ENCODE measurements at places on chromosomes 6 and 20. TPM values are rescaled to one million over a fixed set of nuclear protein-coding genes. Genes with fewer than 3 reads are reported as not detected.

DNA sequence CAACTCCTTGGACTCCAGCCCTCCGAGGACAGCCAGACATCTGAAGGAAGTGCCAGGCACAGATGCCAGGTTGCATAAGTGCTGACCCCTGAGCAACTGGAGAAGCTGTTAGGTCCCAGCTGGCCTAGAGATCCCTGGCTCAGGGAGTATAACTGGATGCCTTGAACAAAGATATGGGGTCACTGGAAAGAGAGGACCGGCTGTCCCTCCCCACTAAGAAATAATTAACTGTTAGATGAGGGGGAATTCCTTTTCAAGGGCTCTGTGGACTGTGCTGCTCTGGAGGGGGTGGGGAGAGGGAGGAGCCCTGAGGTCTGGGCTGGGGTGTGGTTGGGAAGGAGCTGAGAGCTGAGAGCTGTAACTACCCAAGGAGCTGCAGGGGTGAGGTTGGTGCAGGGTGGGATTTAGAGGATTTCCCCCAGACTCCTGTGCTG is 39.6 kb downstream of the HLA-F start:
- H3K4me1 ChIP-seq, result no peaks in the 10 kb centered on the region
- H3K36me3 ChIP-seq, result no peaks in the 10 kb centered on the region
- H3K27ac ChIP-seq, result no peak overlapping the region
- H3K27me3 ChIP-seq, result no peaks in the 10 kb centered on the region

SCGN gene
- 0.73 TPM for polyA plus RNA-seq

GRCh38 chr6:11830105-11830504 is 51.5 kb upstream of the ADTRP start:
- no peaks in the 10 kb centered on the region for H3K27me3 ChIP-seq
- no peak overlapping the region for H3K27ac ChIP-seq
- no peak overlapping the region for H3K4me3 ChIP-seq
- H3K36me3 ChIP-seq, result no peaks in the 10 kb centered on the region
- no peak for DNase-seq

- H3K36me3 ChIP-seq, result no peaks in the 10 kb centered on the region
- H3K27ac ChIP-seq, result no peak overlapping the region
- no peak for DNase-seq
- H3K27me3 ChIP-seq, result no peaks in the 10 kb centered on the region
Observed at GRCh38 chr20:24066076-24066700, 77.6 kb upstream of the GGTLC1 start.

- H3K27me3 ChIP-seq, result no peaks in the 10 kb centered on the region
- H3K4me1 ChIP-seq, result no peaks in the 10 kb centered on the region
- H3K27ac ChIP-seq, result no peak overlapping the region
Observed at GRCh38 chr20:61037498-61037897, 214.6 kb upstream of the CDH4 start.

TSHZ2 gene
- 13.0 TPM for polyA plus RNA-seq

DNA sequence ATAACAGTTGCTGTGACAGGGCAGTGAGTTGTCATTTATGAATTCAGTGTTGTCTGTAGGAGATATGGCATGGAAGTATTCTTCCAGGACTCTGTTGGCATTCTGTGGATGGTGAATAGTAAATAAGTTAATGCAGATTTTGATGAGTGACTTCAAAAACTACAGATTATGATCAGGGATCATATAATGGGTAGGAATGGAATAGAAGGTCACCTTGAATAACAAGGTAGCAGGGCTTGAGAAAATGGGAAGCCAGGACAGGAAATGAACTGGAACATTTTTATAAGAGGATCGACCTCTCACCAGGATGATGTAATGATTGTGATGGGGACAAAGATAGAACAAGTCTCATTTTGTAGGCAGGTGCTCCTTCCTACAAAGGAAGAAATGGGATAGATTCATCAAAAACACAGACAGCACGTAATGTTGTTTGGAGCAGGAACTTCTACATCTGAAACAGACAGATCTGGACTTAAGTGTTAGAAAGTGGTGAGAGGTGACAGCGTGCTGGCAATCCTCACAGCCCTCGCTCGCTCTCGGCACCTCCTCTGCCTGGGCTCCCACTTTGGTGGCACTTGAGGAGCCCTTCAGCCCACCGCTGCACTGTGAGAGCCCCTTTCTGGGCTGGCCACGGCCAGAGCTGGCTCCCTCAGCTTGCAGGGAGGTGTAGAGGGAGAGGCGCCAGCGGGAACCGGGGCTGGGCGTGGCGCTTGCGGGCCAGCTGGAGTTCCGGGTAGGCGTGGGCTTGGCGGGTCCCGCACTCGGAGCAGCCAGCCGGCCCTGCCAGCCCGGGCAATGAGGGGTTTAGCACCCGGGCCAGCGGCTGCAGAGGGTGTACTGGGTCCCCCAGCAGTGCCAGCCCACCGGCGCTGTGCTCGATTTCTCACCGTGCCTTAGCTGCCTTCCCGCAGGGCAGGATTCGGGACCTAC is 30.8 kb upstream of the SSR1 start:
- H3K4me3 ChIP-seq, result peak overlapping the region; percentile 50
- H3K27me3 ChIP-seq, result no peaks in the 10 kb centered on the region
- no peaks in the 10 kb centered on the region for H3K36me3 ChIP-seq
- no peaks in the 10 kb centered on the region for H3K4me1 ChIP-seq
- H3K27ac ChIP-seq, result no peak overlapping the region

DNA sequence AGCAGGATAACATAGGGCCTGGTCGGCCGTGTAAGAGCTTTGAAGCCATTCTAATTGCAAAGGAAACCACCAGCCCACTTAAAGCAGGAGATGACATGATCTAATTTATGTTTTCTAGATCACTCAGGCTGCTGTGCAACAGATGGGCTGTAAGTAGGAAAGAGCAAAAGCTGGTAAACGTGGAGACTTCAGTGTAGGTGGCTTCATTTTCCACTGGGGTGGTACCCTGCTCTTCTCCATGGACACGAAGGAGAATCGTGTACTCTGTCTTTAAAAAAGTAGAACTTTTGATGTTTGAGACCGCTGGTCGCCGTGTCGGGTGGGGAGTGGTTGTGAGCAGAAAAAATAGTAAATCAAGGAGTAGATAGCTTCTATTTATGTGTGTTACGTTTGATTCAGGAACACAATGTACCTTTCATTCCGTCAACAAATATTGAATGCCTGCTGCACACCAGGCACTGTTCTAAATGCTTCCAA is 6.4 kb downstream of the CASS4 start:
- peak overlapping the region; percentile 62 for H3K27ac ChIP-seq
- H3K27me3 ChIP-seq, result no peaks in the 10 kb centered on the region
- DNase-seq, result no peak
- H3K4me1 ChIP-seq, result peaks cover 8% of the 10 kb centered on the region

DNA sequence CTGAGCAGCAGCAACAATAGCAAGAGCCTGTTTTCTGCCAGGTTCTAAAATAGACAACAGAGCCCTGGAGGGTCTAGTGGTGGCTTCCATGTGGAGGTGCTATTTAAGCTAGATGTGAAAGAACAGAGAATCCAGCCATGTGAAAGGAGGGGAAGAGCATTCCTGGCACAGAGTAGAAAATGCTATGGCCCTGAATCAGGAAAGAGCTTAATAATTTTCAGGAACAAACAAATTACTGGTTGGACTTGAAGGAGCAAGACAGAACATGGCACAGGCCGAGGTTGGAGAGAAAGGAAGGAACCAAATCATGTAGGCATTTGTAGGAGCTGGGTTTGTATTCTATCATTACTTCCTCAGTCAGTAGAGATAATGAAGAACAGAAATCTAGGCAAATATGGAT is 98.3 kb downstream of the AIG1 start:
- no peaks in the 10 kb centered on the region for H3K27me3 ChIP-seq
- H3K27ac ChIP-seq, result no peak overlapping the region
- H3K4me3 ChIP-seq, result no peak overlapping the region
- no peaks in the 10 kb centered on the region for H3K36me3 ChIP-seq

- no peaks in the 10 kb centered on the region for H3K27me3 ChIP-seq
- H3K4me1 ChIP-seq, result peaks cover 15% of the 10 kb centered on the region
- no peak overlapping the region for H3K27ac ChIP-seq
- no peak overlapping the region for H3K4me3 ChIP-seq
- no peak for DNase-seq
Observed at GRCh38 chr6:116402108-116402937, 31.6 kb downstream of the DSE start.

DNA sequence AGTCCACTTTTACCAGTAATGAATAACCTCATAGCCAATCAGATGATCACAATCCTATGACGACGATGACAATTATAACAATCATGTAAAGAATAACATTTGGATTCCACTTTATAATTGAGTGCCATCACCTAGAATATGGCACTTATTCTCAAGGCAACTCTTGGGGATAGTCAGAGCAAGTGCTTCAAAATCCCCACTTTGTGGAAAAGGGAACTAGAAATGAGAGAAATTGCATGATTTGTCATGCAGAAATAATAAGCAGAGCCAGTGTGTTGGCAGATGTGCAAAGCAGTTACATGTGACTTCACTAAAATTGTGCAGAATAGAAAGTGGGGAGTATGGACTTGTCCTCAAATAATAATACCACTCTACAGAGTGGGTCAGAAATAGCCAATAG is 41.3 kb downstream of the FRK start:
- no peak overlapping the region for H3K4me3 ChIP-seq
- DNase-seq, result no peak
- H3K27me3 ChIP-seq, result no peaks in the 10 kb centered on the region
- H3K4me1 ChIP-seq, result no peaks in the 10 kb centered on the region
- H3K36me3 ChIP-seq, result no peaks in the 10 kb centered on the region
- H3K27ac ChIP-seq, result no peak overlapping the region

DNA sequence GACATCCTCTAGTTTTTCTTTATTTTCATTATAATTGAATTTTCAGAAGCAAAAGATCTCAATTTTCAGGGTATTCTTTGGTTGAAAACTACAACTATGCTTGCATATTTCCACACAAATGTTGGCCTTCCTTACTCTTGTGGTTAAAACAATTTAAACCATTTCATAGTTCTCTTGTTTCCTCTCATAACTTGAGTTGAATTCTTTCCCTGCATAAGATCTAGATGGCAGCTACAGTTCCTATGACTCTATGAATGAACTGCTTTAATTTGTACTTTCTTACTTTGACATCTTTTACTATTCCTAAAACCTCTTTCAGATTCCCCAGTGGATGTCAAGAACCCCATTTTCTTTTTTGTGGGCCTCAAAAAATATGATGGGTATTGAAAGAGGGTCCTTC is 564.5 kb downstream of the NKAIN2 start:
- no peaks in the 10 kb centered on the region for H3K36me3 ChIP-seq
- no peak overlapping the region for H3K4me3 ChIP-seq
- no peaks in the 10 kb centered on the region for H3K4me1 ChIP-seq
- no peak for DNase-seq
- no peak overlapping the region for H3K27ac ChIP-seq

- H3K27me3 ChIP-seq, result no peaks in the 10 kb centered on the region
- no peaks in the 10 kb centered on the region for H3K4me1 ChIP-seq
- H3K4me3 ChIP-seq, result no peak overlapping the region
- H3K27ac ChIP-seq, result no peak overlapping the region
Observed at GRCh38 chr6:35980991-35981645, 43.3 kb downstream of the SLC26A8 start.

LINC00237 gene
- not detected for polyA plus RNA-seq

- no peak for DNase-seq
- no peaks in the 10 kb centered on the region for H3K27me3 ChIP-seq
- peaks cover 12% of the 10 kb centered on the region for H3K4me1 ChIP-seq
- no peak overlapping the region for H3K27ac ChIP-seq
Observed at GRCh38 chr6:20211037-20211940, 980 bp downstream of the MBOAT1 start.

PDE10A gene
- 22.0 TPM for polyA plus RNA-seq

- no peaks in the 10 kb centered on the region for H3K36me3 ChIP-seq
- H3K4me3 ChIP-seq, result peak overlapping the region; percentile 91
- DNase-seq, result peak; percentile 69
- peaks cover 20% of the 10 kb centered on the region for H3K4me1 ChIP-seq
- H3K27ac ChIP-seq, result peak overlapping the region; percentile 65
- no peaks in the 10 kb centered on the region for H3K27me3 ChIP-seq
Observed at GRCh38 chr20:64063389-64064144, 569 bp downstream of the TCEA2 start.

DNA sequence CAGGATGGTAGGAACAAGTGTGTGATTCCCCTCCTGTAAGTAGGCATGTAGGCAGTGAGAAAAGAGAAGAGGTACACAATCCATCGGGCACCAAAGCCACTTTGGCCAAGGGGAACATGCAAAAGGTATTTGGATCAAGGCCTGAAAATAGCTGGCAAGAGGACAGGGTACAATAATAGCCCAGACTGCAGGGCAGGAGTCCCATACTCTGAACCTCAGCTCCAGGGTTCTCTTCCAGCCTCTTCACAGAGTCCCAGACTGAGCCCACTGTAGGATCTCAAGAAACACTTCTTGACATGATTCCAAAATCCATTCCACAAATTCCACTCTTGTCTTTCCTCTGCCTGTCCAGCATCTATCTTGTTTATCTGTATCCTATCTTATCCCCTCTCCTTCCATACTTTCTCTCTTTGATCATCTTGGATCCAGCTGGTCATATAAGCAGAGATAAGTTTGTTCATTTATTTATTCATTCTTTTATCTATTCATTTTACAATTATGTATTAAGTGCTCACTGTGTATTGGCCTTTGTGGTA is 19.7 kb downstream of the ACSS2 start:
- DNase-seq, result no peak
- H3K27ac ChIP-seq, result no peak overlapping the region
- H3K36me3 ChIP-seq, result no peaks in the 10 kb centered on the region
- peaks cover 7% of the 10 kb centered on the region for H3K4me1 ChIP-seq
- H3K27me3 ChIP-seq, result no peaks in the 10 kb centered on the region
- H3K4me3 ChIP-seq, result no peak overlapping the region

- peaks cover 11% of the 10 kb centered on the region for H3K4me1 ChIP-seq
- no peak for DNase-seq
- H3K36me3 ChIP-seq, result no peaks in the 10 kb centered on the region
Observed at GRCh38 chr6:43778976-43779851, 9.2 kb downstream of the VEGFA start.

GLP1R gene
- polyA plus RNA-seq, result 0.09 TPM

GRCh38 chr6:97885325-97885724 is 602.3 kb upstream of the MMS22L start:
- no peak overlapping the region for H3K4me3 ChIP-seq
- no peaks in the 10 kb centered on the region for H3K27me3 ChIP-seq
- DNase-seq, result no peak
- no peaks in the 10 kb centered on the region for H3K36me3 ChIP-seq

GRCh38 chr20:48901326-48901725 is 20.2 kb upstream of the ARFGEF2 start:
- H3K4me3 ChIP-seq, result no peak overlapping the region
- H3K27me3 ChIP-seq, result no peaks in the 10 kb centered on the region
- no peaks in the 10 kb centered on the region for H3K36me3 ChIP-seq
- no peak overlapping the region for H3K27ac ChIP-seq

- H3K27ac ChIP-seq, result no peak overlapping the region
- DNase-seq, result peak; percentile 64
- H3K27me3 ChIP-seq, result no peaks in the 10 kb centered on the region
- no peaks in the 10 kb centered on the region for H3K4me1 ChIP-seq
- H3K4me3 ChIP-seq, result no peak overlapping the region
- H3K36me3 ChIP-seq, result no peaks in the 10 kb centered on the region
Observed at GRCh38 chr6:5318617-5319272, 57.4 kb downstream of the FARS2 start.

DNA sequence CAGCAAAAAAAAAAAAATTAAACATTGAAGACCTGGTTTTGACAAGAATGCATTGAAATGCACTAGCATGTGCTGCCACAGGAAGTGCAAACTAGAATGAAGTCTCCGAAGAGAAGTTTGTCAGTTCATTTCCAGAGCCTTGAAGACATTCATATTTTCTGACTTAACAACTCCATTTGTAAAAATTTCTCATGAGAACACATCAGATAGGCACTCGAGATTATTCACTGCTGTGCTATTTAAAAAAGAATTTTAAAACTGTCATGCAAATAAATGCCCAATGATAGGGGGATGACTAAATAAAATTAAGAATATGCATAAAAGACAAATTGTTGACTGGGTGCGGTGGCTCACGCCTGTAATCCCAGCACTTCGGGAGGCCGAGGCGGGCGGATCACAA is 394.6 kb upstream of the JARID2 start:
- DNase-seq, result no peak
- H3K4me3 ChIP-seq, result no peak overlapping the region
- H3K36me3 ChIP-seq, result no peaks in the 10 kb centered on the region
- H3K27me3 ChIP-seq, result no peaks in the 10 kb centered on the region

Data from testis (tissue), 5 donors.